ENCODE measurements at places on chromosomes 16 and 17.

DNA sequence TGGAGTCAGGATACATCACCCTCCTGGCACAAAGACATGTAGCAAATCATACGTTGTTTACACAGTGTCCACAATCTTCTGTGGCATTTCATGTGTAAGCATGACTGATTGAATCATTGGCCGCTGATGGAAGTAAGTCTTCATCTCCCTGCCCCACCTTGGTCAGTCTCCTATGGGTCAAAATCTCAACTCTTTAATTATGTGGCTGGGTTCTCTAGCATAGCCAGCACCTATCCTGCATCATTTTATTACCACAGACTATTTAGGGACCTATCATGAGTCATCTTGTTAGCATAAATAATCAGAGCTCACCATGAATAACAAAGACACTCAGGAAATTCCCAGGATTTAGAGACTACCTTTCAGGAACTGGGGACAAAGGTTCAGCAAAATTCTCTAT lies 15.9 kb downstream of the TANC2 start:
- no peak for DNase-seq

GRCh38 chr17:48439110-48439850 lies 9.3 kb upstream of the SKAP1 start:
- DNase-seq: no peak

- DNase-seq: no peak
Measured at GRCh38 chr16:88727871-88728270, 21.6 kb downstream of the CTU2 start.

DNA sequence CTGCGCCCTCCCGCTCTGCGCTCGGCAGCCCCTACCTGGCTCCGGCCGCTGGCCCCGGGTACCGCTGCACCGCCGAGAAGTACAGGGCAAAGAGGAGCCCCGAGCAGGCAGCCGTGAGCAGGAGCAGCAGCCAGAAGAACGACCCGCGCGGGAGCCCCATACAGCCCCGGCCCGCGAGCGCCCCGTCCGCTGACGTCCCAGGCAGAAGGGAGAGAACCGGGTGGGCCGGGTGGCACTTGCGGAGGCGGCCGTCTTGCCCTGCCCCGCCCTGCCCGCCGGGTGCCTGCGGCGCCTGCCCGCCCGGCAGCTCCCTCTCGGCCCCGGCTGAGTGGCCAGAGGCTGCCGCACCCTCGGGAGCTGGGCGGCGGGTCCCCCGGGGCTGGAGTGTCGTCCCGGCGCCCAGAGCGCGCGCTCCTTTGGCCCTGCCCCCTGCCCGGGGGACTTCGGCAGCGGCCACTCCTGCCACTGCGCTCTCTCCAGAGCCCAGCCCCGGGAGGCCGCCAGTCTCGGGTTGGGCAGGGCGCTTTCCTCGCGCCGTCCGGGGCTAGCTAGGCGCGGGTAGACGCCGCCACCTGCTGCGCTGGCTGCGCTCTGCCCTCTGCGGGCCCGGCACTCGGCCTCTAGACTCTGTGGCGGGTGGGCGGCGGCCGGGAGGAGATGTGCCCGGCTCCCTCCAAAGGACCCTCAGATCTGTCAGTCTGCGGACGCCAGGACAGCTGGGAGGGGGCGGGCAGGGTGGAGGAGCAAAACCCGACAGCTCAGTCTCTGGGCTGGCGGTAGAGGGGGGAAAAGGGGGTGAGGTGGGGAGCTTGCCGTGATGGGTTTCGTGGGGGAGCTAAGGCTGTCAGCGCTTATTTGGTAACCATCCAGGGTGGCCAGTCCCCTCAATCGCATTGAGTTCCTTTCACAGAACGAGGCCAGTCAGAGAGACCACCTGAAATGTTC lies at the start of gene ST6GALNAC2:
ST6GALNAC2 (minus strand) TSS at position 212 of the 945 bp plus-strand sequence; CDS start at position 160, 52 bp downstream.
- peak; percentile 84 for DNase-seq

GRCh38 chr17:6681176-6681575 lies 29.6 kb downstream of the C17orf100 start:
- no peak for DNase-seq

DNA sequence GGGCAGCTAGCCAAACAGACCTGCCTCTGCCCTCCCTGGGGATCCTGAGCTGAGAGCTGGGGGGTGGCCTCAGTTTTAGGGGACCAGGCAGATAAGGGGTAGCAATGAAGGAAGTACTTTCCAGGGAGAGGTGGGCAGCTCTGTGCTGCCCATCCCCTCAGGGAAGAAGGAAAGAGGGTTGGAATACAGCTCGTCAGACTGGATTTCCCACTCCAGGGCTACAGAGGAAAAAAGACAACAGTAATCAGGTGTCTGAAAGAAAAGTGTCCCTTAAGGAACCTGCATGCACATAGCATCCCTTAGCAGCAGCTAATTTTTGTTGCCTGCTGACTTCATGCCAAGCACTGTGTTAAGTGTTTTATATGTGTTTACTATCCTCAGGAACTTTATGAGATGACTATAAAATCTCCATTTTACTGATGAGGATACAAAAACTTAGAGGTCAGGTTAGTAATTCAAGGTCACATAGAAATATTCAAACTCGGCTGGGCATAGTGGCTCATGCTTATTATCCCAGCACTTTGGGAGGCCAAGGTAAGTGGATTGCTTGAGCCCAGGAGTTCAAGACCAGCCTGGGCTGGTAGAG lies 3.2 kb upstream of the MRPL58 start:
- no peak for DNase-seq
